ENCODE measurements at places on chromosomes 1 and 21. TPM values are rescaled to one million over a fixed set of nuclear protein-coding genes. Genes with fewer than 3 reads are reported as not detected.

DNA sequence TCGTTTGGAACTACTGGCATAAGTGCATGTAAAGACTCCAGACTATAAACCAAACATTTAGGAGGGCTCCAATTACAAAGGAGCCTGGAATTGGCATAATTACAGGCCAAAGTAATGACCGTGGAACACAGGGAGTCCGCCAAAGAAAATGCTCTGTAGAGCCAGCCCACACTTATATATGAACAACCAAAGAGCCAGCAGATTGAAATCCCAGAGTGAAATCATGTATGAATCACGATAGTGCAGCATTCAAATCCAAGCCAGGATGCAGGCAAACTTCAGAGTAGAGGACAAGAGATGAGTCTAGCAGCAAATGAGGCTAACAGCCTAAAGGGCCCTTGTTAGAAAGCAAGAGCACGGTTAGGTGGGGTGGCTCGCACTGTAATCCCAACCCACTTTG lies 13.1 kb downstream of the VPS26C start:
- no peak overlapping the region for H3K4me3 ChIP-seq
- no peaks in the 10 kb centered on the region for H3K27me3 ChIP-seq
- H3K27ac ChIP-seq: no peak overlapping the region
- peak; percentile 21 for DNase-seq

GRCh38 chr21:34671891-34672290 lies 3.1 kb downstream of the CLIC6 start:
- H3K27ac ChIP-seq: no peak overlapping the region
- no peaks in the 10 kb centered on the region for H3K36me3 ChIP-seq
- H3K4me1 ChIP-seq: peaks cover 13% of the 10 kb centered on the region
- H3K4me3 ChIP-seq: no peak overlapping the region
- H3K27me3 ChIP-seq: peaks cover 24% of the 10 kb centered on the region

C1orf53 gene
- total RNA-seq: not detected

THBS3 gene
- 27.8 TPM for total RNA-seq

FCN3 gene
- 12.3 TPM for total RNA-seq

- no peak overlapping the region for H3K27ac ChIP-seq
- peaks cover 14% of the 10 kb centered on the region for H3K4me1 ChIP-seq
- peaks cover 17% of the 10 kb centered on the region for H3K36me3 ChIP-seq
- H3K4me3 ChIP-seq: no peak overlapping the region
Observed at GRCh38 chr21:36962098-36962780, 4.2 kb downstream of the HLCS start.

GSTM1 gene
- total RNA-seq: 23.1 TPM

GRCh38 chr1:30904962-30905335 lies 3.6 kb downstream of the SDC3 start:
- peak overlapping the region; percentile 94 for H3K27ac ChIP-seq
- no peaks in the 10 kb centered on the region for H3K27me3 ChIP-seq
- peaks cover 93% of the 10 kb centered on the region for H3K4me1 ChIP-seq
- DNase-seq: no peak

GRCh38 chr1:60510162-60510561 lies 436.6 kb upstream of the C1orf87 start:
- H3K4me3 ChIP-seq: no peak overlapping the region
- H3K36me3 ChIP-seq: no peaks in the 10 kb centered on the region
- H3K27ac ChIP-seq: no peak overlapping the region

Data from esophagus muscularis mucosa (tissue), 4 donors.